ENCODE measurements at places on chromosomes 12 and 14.

DNA sequence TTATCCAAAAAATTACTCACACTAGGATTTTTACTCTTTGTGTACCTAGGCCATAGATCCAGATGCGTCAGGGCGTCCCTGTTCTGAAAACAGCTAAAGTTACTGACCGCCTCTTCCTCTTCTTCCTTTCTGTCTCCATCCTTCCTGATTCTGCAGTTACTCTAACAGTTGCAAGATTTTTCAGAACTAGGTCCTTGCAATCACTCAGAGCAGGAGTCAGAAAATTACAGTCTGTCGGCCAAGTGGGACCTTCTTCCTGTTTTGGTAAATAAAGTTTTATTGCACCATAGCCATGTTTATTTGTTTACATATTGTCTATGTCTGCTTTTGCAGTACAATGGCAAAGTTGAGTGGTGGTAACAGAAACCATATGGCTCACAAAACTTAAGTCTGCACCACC lies 25.6 kb upstream of the FGF6 start:
- DNase-seq, result peak; percentile 65

DNA sequence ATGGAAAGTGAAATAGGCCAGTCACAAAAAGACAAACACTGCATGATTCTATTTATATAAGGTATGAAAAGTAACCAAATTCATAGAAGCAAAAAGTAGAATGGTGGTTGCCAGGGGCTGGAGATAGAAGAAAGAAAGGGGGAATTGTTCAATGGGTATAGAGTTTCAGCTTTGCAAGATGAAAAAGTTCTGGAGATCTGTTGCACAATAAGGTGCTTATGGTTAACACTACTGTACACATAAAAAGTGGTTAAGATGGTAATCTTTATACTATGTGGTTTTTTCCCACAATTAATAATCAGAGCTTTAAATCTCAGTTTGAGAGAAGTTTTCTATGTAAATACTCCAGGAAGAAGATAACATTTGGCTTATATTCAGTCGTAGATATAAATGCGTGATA lies 73.4 kb downstream of the SLC38A4 start:
- DNase-seq, result no peak

GRCh38 chr14:33808187-33808586 lies 142.7 kb downstream of the EGLN3 start:
- no peak for DNase-seq

- DNase-seq, result peak; percentile 86
Observed at GRCh38 chr14:76918782-76919394, 92.7 kb downstream of the LRRC74A start.

DNA sequence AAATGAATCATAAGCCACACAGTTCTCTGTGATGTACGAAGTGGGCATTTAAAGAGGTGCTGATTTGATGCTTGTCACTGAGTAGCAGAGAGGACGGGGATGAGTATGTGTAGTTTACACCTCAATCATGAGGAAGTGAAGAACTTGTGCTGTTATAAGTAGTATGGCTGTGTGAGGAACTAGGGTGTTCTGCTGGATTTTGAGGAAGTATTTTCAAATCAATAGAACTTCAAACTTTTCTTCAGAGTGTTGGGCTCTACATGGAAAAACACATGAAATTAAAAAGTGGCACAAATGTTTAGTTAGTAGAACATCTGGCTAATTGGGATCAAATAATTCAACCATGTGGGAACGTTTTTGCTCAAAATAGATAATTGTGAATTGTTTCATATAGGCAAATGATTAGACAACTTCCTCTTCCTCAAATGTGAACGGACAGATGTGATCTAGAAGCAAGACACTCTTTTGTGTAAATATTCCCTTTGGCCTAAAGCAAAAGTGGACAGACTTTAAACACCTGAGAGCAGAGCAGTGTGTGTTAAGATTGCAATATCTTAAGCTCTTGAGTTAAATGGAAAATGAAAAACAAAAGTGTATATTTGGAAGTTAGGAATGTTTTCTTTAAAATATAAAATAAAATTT lies 168.5 kb downstream of the NAV3 start:
- peak; percentile 21 for DNase-seq

- DNase-seq, result peak; percentile 57
Observed at GRCh38 chr12:95574799-95575452, 23.6 kb upstream of the USP44 start.

DNA sequence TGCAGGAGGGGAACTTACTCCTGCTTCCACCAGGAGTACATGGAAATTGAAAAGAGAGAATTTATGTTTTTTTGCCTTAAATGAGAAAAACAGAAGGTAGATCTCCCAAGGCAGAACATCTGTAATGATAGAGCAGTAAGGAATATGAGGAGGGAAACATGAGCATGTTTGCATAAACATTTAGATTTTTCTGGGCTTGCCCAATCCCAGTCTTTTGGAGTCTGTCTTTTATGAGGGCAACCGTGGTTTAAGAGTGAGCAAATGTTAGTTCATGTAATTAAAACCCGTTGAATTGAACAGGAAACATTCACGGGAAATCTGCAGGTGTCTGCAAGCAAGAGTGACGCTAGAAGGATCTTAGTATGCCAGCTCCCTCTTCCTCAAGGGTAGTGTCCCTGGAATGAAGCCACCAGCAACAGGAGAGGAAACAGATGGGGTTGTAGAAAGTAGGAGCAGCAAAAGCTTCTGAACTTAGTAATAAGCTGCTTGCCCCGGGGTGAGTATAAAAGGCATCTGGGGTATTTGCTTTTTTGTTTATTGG lies 79.3 kb downstream of the ARF6 start:
- DNase-seq, result no peak

- DNase-seq, result no peak
Observed at GRCh38 chr14:64646103-64646502, 58.1 kb upstream of the PLEKHG3 start.

GRCh38 chr12:120267736-120268135 lies 2.2 kb upstream of the PXN start:
- DNase-seq, result no peak

DNA sequence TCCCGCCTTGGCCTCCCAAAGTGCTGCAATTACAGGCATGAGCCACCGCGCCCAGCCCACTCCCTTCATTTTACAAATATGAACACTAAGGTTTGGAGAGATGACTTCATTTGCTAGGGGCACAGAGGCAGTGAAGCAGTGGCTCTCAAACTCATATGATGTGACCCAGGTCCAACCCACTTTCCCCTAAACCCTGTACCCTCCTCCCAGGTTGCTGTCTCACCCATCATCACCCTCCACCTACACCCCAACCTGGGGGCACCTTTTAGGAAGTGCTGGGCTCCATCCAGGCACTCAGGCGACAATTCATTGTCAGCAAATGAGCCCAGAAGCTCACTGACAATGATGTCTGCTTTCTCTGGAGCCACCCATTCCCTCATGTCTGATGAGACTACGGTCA lies 4.8 kb upstream of the RBM23 start:
- DNase-seq, result no peak

- no peak for DNase-seq
Observed at GRCh38 chr12:6603095-6603567, 4.0 kb downstream of the CHD4 start.

DNA sequence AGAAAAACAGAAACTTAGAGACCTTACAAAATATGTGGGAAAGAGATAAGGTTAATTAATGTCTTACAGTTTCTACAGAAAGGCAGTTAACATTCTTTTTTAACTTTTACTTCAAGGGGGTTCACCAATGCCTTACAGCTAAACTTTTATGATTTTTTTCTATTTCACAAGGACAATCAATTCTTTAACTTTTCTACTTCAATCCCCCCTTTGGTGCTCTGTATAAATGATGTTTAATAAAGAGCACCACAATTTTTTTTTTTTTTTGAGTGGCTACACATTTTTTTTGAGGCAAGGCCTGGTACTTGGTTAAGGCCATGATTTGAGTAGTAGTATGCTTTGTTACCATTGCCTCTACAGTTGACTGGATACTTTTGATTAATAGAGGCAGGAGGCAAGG lies 279.6 kb downstream of the PRKD1 start:
- no peak for DNase-seq

DNA sequence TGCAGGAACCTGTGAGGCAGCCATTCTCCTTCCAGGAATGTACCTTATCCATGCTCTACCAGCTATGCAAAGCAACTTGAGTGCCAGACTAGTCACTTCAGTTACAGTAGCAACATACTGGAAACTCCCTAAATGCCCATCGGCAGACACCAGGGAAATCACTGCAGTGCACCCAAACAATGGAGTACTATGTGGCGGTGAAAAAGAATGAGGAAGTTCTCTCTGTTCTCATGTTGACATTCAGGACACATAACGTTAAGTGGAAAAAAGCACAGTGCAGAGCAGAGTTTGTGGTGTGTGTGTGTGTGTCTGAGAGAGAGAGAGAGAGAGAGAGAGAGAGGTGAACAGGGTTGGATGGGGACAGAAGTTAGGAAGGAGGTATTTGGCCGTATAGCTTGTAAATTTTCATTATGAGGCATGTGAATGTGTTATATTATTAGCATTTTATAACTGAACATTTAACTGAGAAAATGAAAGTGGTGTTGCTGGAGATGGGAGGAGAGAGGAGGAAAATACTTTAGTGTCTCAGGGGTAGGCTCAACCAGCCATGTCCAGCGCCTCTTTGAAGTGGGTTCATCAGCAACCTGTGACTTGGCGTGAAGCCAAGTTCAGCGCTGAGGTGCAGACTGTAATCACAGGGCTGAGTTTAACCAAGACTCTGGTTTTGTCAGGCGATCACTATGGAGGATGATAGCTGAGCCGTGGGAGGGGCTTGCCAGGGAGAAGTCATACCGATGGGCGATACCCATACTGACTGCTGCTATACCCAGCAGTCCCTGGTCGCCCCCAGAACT lies 17.3 kb downstream of the TNFAIP2 start:
- DNase-seq, result peak; percentile 75

DNA sequence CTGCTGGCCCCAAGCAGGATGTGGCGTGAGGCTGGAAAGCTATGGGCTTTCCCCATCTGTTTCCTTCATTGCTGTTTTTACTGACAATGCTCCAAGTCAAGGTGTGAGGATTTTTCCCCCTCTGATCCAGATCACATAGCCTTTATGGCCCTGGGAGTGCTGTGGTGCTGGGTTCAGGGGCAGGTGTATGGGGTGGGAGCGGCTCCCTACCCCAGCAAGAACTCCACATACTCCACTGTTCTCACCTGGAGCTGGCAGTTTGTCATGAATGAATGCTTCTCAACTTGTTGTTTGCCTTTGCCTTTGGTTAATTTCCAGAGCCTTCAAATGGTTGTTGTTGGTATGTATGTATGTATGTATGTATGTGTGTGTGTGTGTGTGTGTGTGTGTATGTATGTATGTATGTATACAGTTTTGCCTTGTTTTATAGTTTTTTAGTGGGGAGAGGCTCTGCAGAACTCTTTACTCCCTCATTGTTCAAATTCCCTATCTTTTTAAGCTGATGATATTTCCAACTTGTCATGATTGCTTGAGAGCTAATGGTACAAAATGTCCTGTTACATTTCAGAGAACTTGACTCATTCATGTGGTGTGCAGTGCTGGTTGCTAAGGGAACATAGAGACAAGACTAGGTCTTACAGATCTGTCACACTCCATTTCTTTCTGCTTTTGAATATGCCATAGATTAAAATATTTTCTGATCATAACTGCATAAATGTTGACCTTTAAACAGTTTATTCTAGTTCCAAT lies 36.6 kb upstream of the ASPG start:
- DNase-seq, result no peak

- no peak for DNase-seq
Observed at GRCh38 chr12:99436584-99436983, 211.0 kb upstream of the GARIN6 start.

- no peak for DNase-seq
Observed at GRCh38 chr14:30648471-30648870, 26.4 kb downstream of the SCFD1 start.

- no peak for DNase-seq
Observed at GRCh38 chr12:123482876-123483275, 24.9 kb downstream of the SNRNP35 start.
